Psoas muscle (tissue), 8 donors: ENCODE measurements at places on chromosomes 4 and X. TPM values are rescaled to one million over a fixed set of nuclear protein-coding genes. Genes with fewer than 3 reads are reported as not detected.

DNA sequence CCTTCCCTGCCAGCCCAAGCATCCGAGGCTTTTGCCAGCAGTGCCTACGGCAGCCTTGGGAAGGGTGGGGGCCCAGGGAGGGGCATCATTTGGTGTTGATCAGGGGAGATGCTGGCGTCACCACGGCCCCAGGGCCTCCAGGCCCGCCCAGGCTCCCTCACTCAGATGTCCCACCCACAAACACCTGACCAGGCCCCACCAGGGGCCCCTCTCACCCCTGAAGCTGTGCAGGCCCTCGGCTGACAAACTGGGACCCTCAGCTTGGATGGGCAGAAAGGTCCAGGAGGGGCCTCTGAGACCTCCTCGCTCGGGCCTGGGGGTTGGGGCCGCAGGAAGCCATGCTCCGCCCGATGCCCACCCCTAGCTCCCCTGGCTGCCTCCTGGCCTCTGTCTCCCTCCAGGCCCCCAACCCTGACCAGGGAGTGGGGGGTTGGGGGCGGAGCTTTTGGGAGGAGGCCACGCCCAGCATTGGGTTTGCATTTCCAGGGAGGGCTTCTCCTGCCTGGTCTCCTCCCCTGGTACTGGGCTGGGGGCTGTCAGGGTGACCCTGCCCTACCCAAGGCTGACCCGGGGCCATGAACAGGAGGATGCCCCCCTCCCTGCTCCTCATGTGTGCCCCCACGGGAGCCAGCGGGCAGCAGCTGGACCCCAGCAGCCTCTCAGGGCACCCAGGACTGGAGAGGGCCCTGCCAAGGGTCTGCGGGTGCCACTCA is 33.4 kb upstream of the SPON2 start:
- no peak overlapping the region for H3K4me3 ChIP-seq
- H3K27me3 ChIP-seq: no peaks in the 10 kb centered on the region

Gene HMX1
- not detected for total RNA-seq

GRCh38 chrX:63503541-63503940 is 152.4 kb upstream of the SPIN4 start:
- no peak overlapping the region for H3K27ac ChIP-seq
- H3K36me3 ChIP-seq: no peaks in the 10 kb centered on the region
- DNase-seq: no peak
- no peak overlapping the region for H3K4me3 ChIP-seq
- no peaks in the 10 kb centered on the region for H3K27me3 ChIP-seq

GRCh38 chrX:4028151-4028550 is 314.7 kb upstream of the PRKX start:
- DNase-seq: no peak
- H3K4me3 ChIP-seq: no peak overlapping the region
- H3K27ac ChIP-seq: no peak overlapping the region
- no peaks in the 10 kb centered on the region for H3K27me3 ChIP-seq
- H3K4me1 ChIP-seq: no peaks in the 10 kb centered on the region

GRCh38 chrX:9582956-9583355 is 118.1 kb downstream of the TBL1X start:
- no peak for DNase-seq
- no peak overlapping the region for H3K4me3 ChIP-seq
- no peak overlapping the region for H3K27ac ChIP-seq
- no peaks in the 10 kb centered on the region for H3K4me1 ChIP-seq

- no peak overlapping the region for H3K4me3 ChIP-seq
- no peaks in the 10 kb centered on the region for H3K4me1 ChIP-seq
- H3K27me3 ChIP-seq: no peaks in the 10 kb centered on the region
- no peak for DNase-seq
- no peaks in the 10 kb centered on the region for H3K36me3 ChIP-seq
- no peak overlapping the region for H3K27ac ChIP-seq
Observed at GRCh38 chr4:101696276-101697010, 94.1 kb upstream of the BANK1 start.
